ENCODE measurements at places on chromosomes 4 and X. TPM values are rescaled to one million over a fixed set of nuclear protein-coding genes. Genes with fewer than 3 reads are reported as not detected.
A peak's percentile ranks its signal among the peaks of the same experiment; 100 is the strongest.

The TMPRSS11B gene
- total RNA-seq = not detected

DNA sequence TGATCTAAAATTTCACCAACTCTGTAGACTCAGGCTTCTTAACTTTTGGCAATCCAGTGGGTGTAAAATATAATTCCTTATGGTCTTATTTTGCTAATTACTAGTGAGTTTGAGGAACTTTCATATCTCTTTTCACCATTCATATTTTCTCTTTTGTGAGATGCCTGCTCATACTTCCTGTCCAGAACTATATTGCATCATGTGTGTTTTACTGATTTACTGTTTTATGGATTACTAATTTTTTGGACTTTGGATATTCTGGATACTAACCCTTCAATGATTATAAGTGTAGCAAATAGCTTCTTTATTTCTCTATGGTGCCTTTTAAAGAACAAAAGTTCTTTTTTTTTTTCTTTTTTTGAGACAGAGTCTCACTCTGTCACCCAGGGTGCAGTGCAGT, 20.6 kb downstream of the GSX2 start:
- H3K4me1 ChIP-seq = no peaks in the 10 kb centered on the region
- no peak for DNase-seq
- peaks cover 16% of the 10 kb centered on the region for H3K27me3 ChIP-seq
- H3K27ac ChIP-seq = no peak overlapping the region
- no peak overlapping the region for H3K4me3 ChIP-seq

The CASK gene
- 15.0 TPM for total RNA-seq

GRCh38 chrX:148610328-148610698, 109.9 kb downstream of the AFF2 start:
- H3K36me3 ChIP-seq = peaks cover 2% of the 10 kb centered on the region
- H3K27me3 ChIP-seq = no peaks in the 10 kb centered on the region
- H3K4me3 ChIP-seq = no peak overlapping the region
- peaks cover 24% of the 10 kb centered on the region for H3K4me1 ChIP-seq

- H3K36me3 ChIP-seq = no peaks in the 10 kb centered on the region
- H3K27ac ChIP-seq = no peak overlapping the region
- no peak overlapping the region for H3K4me3 ChIP-seq
These were observed 114.2 kb downstream of the PALLD start for GRCh38 chr4:168610911-168611530.

GRCh38 chr4:150694438-150694837, 112.5 kb downstream of the MAB21L2 start:
- H3K4me3 ChIP-seq = no peak overlapping the region
- no peak for DNase-seq
- H3K4me1 ChIP-seq = peaks cover 4% of the 10 kb centered on the region
- H3K36me3 ChIP-seq = peaks cover 5% of the 10 kb centered on the region
- no peak overlapping the region for H3K27ac ChIP-seq
- H3K27me3 ChIP-seq = no peaks in the 10 kb centered on the region

- peak; percentile 57 for DNase-seq
- no peaks in the 10 kb centered on the region for H3K27me3 ChIP-seq
- peak overlapping the region; percentile 38 for H3K4me3 ChIP-seq
- H3K4me1 ChIP-seq = peaks cover 11% of the 10 kb centered on the region
- H3K27ac ChIP-seq = peak overlapping the region; percentile 33
These were observed 11.2 kb upstream of the PLAC8 start for GRCh38 chr4:83125738-83126141.

The FAM47A gene
- total RNA-seq = not detected

- peak overlapping the region; percentile 98 for H3K4me3 ChIP-seq
- no peak for DNase-seq
- H3K27me3 ChIP-seq = no peaks in the 10 kb centered on the region
- peaks cover 51% of the 10 kb centered on the region for H3K4me1 ChIP-seq
- peak overlapping the region; percentile 96 for H3K27ac ChIP-seq
These were observed 1.3 kb downstream of the G3BP2 start for GRCh38 chr4:75671802-75672421.

Data from activated CD4-positive, alpha-beta T cell treated with anti-CD3 and anti-CD28 coated beads for 36 hours (primary cell).